ENCODE measurements at places on chromosomes 16 and 17. TPM values are rescaled to one million over a fixed set of nuclear protein-coding genes. Genes with fewer than 3 reads are reported as not detected.

The SLFN11 gene
- total RNA-seq = 37.0 TPM

The CD79B gene
- total RNA-seq = 1.1 TPM

The SLC13A2 gene
- total RNA-seq = not detected

- DNase-seq = no peak
Observed at GRCh38 chr16:23491490-23492391, 18.6 kb downstream of the GGA2 start.

GRCh38 chr16:11050944-11051343 is 106.6 kb downstream of the CLEC16A start:
- no peak for DNase-seq

The AIPL1 gene
- not detected for total RNA-seq

DNA sequence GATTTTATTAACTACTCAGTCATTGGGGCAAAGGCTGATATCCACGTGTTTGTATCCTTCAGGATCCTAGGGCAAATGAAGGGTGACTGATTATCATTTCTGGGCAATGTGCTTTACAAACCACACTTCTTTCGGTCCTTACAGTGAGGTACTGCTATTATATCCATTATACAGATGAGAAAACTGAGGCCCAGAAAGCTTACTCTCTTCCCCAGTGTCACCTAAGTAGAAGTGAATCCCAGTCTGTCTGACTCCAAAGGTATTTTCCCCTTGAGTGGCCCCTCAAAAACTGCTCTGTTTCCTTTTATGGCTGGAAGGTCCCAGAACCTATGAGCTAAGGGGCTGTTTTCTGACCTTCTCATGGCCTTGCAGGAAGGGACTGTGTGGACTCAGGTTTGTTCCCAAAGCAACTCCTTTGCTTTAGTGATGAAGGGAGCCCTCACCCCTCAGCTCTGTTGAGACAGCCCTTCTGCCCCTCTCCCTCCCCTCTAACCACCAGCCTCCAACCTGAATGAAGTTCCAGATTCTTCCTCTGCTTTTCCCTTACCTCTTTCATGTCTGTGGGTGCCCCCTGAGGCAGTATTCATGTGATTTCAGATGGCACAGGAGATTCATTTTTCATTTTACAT is 27.4 kb upstream of the ADGRG1 start:
- no peak for DNase-seq

DNA sequence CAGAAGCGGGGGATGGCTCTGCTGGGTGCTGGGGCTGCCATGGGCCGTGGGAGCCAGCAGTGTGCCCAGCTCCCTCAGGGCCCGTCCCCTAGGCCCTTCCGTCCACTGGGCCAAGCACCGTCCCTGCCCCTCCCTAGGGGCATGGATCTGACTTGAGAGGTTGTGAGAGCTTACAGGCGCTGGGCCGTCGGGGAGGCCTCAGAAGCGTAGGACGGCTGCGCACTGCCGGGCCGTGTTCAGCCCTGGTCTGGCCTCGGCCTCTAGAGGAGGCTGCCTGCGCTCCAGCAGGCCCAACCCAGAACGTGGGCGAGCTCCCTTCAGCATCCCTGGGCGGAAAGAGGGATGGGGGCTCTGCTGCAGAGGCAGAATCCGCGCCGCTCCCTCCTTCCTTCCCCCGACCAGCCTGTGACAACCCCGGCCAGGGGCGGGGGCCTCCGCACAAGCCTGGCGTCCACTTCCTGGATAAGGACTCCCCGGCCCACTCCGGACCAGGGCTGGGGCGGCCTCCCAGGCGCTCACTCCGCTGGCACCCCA is 685 bp upstream of the MPG start:
- peak; percentile 33 for DNase-seq

GRCh38 chr16:60337671-60338070 is 1603.6 kb upstream of the GOT2 start:
- DNase-seq = no peak

DNA sequence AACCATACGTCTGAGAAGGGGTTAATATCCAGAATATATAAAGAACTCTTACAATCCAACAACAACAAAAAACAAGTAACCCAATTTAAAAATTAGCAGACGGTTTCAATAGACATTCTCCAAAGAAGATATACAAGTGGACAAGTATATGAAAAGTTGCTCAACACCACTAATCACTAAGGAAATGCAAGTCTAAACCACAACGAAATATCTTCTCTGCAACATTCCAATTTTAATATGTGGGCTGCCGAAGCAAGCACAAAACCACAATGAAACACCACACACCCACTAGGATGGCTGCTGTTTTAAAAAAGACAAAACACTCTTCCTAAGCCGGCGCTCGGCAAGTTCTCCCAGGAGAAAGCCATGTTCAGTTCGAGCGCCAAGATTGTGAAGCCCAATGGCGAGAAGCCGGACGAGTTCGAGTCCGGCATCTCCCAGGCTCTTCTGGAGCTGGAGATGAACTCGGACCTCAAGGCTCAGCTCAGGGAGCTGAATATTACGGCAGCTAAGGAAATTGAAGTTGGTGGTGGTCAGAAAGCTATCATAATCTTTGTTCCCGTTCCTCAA is 5.9 kb upstream of the SLC13A2 start:
- peak; percentile 57 for DNase-seq

The CCL3 gene
- total RNA-seq = not detected

The ANKRD40CL gene
- total RNA-seq = not detected

- no peak for DNase-seq
Observed at GRCh38 chr17:76384987-76385891, 830 bp downstream of the SPHK1 start.

The C1QL1 gene
- 7.1 TPM for total RNA-seq

DNA sequence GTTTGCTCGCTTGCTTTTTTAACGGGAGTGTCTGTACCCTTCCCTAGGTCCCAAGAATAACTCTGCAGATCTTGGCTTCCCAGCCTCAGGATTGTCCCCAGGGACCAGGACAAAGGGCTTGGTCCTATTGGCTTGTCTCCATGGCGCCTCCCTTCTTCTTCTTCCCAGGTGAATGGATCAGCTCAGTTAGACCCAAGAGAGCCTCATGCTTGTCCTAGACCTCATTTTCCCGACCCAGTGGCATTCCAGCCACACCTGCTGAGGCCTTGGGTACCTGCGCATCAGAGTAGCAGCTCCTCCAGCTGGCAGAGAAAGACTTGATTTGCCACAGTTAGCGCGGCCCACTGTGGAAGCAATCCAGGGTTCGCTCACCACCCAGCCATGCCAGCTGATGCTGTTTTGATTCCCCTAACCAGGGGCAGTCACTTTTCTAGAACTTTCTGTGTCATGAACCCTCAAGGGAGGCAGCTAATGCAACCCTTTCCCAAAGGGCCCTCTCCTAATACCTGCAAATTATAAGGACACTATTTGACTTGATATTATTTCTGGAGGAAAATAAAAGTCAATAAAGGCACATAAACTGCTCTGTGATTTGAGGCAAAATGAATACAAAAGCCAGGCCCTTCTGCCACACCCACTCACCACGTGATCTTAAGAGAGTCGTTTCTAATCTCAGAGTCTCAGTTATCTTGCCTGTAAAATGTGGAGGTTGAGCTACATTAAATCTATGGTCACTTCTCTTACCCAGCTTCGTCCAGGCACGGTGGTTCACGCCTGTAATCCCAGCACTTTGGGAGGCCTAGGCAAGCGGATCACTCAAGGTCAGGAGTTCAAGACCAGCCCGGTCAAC is 13.9 kb downstream of the GPR142 start:
- DNase-seq = no peak

DNA sequence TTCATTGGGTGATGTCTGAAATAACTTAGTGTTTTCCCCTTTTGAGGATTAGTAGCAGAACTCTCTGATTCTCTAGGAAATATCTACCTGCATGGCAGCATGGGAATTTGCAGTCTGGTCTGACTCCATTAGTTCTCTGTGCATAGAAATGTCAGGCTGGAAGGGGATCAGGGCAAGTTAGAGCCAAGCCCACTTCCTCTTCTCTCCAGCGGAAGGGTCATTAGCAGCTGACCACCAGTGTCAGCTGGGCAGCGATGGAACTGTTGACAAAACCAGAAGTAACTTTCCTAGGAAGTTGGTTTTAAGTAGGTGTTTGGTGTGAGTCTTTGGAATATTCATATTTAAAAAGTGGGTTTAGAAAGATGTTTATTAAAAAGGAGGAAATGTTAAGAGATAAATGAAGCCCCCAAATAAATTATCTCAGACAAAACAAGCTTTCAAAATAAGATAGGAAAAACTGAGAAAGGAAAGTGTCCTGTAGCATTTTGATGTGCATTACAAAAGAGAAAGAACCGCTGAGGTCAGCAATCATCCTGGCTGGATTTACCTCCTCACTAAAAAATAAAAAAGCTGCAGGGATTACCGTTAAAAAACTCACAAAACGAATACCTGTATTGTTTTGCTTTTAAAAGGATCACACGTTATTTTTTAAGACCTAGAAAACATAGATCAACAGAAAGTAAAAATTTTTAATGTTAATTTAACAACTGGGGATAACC is 32.4 kb upstream of the MMD start:
- DNase-seq = no peak

DNA sequence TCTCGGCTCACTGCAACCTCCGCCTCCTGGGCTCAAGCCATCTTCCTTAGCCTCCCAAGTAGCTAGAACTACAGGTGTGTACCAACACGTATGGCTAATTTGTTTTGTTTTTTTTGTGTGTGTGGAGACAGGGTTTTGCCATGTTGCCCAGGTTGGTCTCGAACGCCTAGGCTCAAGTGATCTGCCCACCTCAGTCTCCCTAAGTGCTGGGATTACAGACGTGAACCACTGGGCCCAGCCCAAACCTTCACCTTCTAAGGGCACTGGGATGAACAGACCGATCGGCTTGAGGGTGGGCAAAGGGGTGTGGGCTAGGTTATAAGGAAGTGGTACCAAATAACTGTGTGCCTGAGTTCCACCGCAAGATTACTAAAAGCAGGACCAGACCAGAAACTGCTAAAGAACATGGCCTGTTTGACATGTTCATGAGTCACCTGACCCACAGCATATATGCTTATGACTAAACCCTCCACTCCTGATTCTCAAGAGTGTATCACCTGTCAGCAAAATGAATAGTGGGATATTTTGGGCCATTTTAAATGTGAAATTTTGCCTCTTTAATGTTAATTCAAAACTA is 8.1 kb downstream of the TMEM97 start:
- no peak for DNase-seq

- no peak for DNase-seq
Observed at GRCh38 chr17:33302394-33302793, 9.3 kb upstream of the ASIC2 start.

The SLC16A6 gene
- 1.2 TPM for total RNA-seq

DNA sequence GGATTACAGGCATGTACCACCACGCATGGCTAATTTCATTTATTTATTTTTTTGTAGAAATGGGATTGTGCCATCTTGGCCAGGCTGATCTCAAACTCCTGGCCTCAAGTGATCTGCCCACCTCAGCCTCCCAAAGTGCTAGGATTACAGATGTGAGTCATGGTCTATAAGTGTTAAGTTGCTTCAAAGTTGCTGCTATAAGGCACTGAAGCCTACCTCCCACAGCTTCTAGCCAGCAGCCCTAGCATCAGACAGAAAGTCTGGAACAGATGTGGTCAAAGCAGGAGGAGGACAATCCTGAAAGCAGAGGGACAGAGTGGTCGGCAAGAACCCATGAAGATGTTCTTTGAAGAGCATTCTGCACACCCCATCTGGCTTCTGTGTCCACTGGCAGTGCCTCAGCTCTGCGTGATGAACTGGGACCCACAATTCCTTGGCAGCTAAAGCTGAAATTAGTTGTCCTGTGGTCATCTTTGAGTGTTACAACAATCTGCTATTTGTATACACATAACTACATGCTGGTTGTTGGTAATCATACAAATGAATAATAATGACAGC is 11.2 kb downstream of the MAP3K14 start:
- peak; percentile 93 for DNase-seq

The SLC12A3 gene
- total RNA-seq = not detected

GRCh38 chr17:57550016-57550415 is 195.1 kb downstream of the CCDC182 start:
- no peak for DNase-seq

DNA sequence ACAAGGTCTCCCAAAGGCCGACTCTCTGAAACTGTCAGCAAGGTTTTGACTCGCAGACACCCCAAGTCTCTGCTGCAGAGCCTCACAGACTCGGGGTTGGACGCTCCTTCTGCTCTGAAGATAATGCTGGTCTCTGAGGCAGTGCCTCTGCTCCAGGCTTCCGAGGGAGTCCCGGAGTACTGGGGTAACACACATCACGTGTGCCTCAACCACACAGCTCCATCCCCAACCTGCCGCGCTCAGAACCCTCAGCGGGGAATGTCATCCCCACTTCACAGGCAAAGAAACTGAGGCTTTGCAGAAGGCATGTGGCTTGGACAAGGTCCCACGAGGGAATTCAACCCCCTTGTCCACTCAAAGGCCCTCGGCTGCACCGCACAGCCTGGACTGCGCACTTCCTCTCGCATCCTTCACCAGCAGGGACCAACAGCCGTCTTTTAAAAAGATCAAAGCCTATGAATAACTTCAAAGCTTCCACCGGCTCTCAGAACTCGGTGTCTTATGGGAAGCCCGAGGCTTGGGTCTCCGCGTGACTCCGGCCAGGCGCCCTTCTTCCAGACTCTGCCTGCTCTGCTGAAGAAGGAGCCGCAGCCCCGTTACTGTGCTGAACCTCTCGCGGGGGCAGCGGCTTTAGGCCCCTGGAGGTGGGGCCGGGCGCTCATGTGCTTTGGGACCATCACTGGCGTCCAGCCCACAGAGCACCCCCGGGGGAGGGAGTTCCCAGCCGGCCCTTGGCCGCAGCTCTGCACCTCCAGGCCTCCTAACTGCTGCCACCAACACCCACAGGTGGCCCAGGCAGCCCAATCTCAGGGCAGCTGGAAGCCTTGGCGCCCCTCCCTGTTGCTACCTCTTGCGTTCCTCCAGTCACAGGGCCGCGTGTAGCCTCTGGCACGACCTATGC is 2.2 kb downstream of the TMEM204 start:
- no peak for DNase-seq

The HOXB5 gene
- total RNA-seq = 0.43 TPM
